Erythroblast (primary cell): ENCODE measurements at places on chromosomes 4 and X.

DNA sequence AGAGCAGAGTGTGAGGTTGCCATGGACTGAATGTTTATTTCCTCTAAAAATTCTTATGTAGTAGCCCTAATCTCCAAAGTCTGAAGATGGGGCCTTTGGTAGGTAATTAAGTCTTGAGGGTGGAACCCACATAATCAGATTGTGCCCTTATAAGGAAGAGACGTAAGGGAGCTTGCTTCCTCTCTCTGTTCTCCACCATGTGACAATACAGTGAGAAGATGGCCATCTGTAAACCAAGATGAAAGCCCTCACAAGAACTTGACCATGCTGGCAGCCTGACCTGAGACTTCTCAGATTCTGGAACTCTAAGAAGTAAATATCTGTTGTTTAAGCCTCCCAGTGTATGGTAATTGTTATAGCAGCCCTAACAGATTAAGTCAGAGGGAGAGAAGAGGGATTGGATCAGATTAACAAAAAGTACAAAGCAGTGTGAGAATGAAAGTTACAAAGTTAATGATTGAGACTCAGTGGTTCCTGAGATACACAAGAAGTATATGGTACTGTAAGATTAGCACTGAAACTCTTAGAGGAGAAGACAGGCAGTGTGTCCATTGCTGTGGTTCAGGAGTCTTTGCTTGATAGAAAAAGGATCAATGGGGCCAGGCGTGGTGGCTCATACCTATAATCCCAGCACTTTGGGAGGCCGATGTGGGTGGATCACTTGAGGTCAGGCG lies 82.5 kb upstream of the GC start:
- DNase-seq: no peak

GRCh38 chr4:76607266-76607799 lies 172.3 kb downstream of the SHROOM3 start:
- DNase-seq: no peak

- no peak for DNase-seq
Observed at GRCh38 chr4:1983053-1983845, 25.5 kb downstream of the NELFA start.

GRCh38 chrX:19739683-19740082 lies 147.7 kb downstream of the SH3KBP1 start:
- DNase-seq: peak; percentile 62

- DNase-seq: no peak
Observed at GRCh38 chrX:110795645-110796406, at the start of gene CHRDL1. TSS of gene CHRDL1 (minus strand) at chrX:110795817. CDS start at chrX:110792181, 3,636 bp downstream.

DNA sequence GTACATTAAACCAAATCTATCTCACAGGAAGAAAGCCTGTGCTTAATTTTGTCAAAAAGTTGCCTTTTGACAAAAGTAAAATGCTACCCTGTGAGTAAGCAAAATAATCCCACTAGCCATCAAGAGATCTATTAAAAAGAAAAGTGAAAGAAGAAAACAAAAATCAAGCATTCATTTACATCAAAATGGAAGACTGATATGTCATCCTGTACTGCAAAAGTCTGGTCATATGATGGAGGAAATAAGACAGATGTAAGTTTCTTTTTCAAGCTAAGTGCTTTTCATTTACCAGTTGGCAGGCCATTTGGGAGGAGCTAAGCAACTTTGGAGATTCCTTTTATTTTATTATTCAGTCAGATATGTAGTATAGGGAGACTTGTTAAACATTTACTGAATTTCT lies 387.4 kb downstream of the SPOCK3 start:
- DNase-seq: no peak

GRCh38 chr4:148831945-148832344 lies 389.7 kb upstream of the NR3C2 start:
- no peak for DNase-seq

GRCh38 chr4:111797455-111798163 lies 347.6 kb upstream of the FAM241A start:
- DNase-seq: no peak

GRCh38 chrX:28408017-28408723 lies 179.1 kb upstream of the IL1RAPL1 start:
- no peak for DNase-seq

GRCh38 chrX:42770566-42770965 lies 7.4 kb downstream of the PPP1R2C start:
- no peak for DNase-seq

DNA sequence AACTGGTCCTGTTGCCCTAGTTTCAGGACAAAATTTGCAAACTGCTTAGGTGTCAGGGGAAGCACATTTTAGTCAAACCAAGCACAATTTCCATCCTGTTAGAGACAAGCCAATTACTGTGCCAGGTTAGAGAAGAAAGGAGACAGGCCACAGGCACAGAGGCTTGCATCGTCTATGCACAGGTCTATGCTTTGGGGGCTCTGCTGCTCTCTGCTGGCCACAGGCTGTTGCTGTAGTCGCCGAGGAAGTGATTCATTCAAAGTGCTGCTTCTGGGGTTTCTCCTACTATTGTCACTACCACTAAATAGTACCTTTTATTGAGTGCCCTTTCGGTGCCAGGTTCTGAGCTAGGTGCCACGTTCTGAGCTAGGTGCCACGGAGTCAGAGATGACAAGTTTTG lies 45.5 kb downstream of the VGLL1 start:
- peak; percentile 29 for DNase-seq

GRCh38 chrX:45070116-45071007 lies 130.3 kb downstream of the DIPK2B start:
- peak; percentile 59 for DNase-seq

- no peak for DNase-seq
Observed at GRCh38 chr4:89314291-89314690, 6.7 kb upstream of the GPRIN3 start.

DNA sequence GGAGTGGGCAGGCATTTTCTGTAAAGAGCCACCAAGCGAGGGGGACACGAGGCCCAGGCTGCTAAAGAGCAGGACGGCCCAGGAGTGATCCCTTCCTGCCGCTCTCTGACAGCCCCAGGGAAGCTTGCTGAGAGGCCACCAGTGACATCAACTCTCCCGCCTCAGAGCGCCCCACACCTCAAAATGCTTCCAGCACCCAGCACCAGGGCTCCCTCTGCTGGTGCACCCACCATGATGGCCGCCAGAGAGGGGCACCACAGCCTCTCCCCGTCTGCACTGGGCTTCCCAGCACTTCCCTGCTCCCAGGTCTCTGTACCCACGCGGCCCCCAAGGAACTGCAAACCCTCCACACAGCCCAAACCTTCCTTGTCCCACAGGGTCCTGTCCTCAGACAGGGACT lies 40.4 kb downstream of the GAK start:
- DNase-seq: peak; percentile 26

DNA sequence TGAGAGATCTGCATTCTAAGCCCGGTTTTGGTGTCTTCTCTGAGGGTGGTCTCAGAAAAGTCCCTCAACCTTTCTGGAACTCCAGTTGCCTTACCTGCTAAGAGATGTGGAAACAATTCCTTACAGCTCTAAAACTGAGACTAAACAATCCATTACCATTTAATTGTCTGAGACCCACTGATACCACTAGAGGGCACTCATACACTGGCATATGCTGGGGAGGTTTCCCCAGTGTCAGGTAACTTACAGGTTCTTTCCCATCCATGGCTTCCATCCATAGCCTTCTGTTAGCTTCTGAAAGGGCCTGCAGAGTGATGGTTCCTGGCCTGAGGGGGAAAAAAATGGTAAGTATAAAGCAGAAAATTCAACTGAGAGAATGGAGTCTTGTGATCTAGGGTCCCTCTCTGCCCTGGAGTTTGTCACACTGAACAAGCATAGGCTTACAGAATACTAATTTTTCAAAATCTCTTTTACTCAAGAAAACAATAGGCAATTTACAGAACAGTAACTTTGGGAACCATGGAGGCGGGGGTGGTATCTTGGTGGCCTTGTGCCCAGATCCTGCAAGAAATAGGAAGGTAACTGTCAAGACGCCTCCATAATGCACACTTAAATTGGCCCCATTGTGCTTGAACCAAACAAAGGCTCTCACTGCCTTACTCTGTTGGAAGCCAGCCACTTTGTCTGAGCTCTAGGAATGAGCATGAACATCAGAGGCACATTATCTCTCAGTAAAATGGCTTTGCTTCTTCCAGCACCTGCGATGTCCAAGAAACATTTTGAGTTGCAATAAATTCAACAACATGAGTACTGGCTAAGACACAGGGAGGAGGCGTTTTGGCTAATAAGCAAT lies 236.1 kb downstream of the OPHN1 start:
- DNase-seq: peak; percentile 59

- DNase-seq: peak; percentile 81
Observed at GRCh38 chrX:40543661-40544328, 37.0 kb upstream of the ATP6AP2 start.

GRCh38 chrX:153812220-153812619 lies 17.8 kb downstream of the SSR4 start:
- DNase-seq: no peak

GRCh38 chrX:44203791-44204190 lies 139.7 kb downstream of the EFHC2 start:
- DNase-seq: no peak

DNA sequence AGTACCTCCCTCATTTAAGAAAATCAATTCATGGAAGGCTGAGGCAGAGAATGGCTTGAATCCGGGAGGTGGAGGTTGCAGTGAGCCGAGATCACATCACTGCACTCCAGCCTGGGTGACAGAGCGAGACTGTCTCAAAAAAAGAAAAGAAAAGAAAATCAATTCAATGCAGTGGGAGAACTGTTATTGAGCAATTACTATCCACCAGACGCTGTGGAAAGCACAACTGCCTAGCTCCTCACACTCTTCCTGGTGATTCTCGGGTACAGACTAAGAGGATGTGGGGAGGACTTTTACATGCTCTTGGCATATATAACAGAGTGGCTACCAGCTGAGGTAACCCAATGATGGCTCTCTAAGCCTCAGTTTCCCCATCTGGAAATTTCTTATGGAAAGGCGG lies 2.7 kb upstream of the TMSB4X start:
- no peak for DNase-seq

DNA sequence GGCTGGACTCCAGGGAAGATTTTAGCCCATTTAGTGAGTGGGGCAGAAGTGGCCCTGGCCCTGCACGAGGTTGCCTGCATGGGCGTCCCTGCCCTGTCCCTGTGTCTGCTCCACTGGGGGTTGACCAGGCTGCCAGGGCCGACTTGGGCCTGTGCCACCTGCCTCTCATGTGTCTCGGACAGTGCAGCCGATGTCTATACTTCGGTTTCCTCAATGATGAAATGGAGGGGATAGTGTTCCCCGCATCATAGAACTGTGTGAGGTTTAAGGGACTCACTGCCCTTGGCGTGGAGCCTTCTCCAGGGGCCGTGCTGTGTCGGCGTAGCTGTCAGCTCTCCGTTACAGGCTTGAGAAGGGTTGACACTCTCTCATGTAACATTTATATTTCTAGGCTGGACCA lies 27.0 kb upstream of the MSANTD1 start:
- no peak for DNase-seq
